ENCODE measurements at places on chromosomes 3 and 15. TPM values are rescaled to one million over a fixed set of nuclear protein-coding genes. Genes with fewer than 3 reads are reported as not detected.

- DNase-seq = no peak
- H3K36me3 ChIP-seq = no peaks in the 10 kb centered on the region
- H3K27me3 ChIP-seq = no peaks in the 10 kb centered on the region
- H3K4me1 ChIP-seq = no peaks in the 10 kb centered on the region
- H3K27ac ChIP-seq = no peak overlapping the region
- H3K4me3 ChIP-seq = no peak overlapping the region
Observed at GRCh38 chr15:83928392-83928734, 274.4 kb downstream of the ADAMTSL3 start.

- no peak overlapping the region for H3K4me3 ChIP-seq
- H3K27ac ChIP-seq = no peak overlapping the region
- H3K27me3 ChIP-seq = no peaks in the 10 kb centered on the region
Observed at GRCh38 chr3:101642441-101642840, 34.5 kb downstream of the ZBTB11 start.

GRCh38 chr3:193836511-193836910 is 243.5 kb downstream of the OPA1 start:
- H3K27me3 ChIP-seq = no peaks in the 10 kb centered on the region
- no peak overlapping the region for H3K27ac ChIP-seq
- H3K4me3 ChIP-seq = no peak overlapping the region
- no peaks in the 10 kb centered on the region for H3K36me3 ChIP-seq
- DNase-seq = no peak

GRCh38 chr3:32392536-32393302 is 1.1 kb downstream of the CMTM7 start:
- H3K4me3 ChIP-seq = peak overlapping the region; percentile 74
- peak; percentile 66 for DNase-seq
- H3K27me3 ChIP-seq = no peaks in the 10 kb centered on the region
- H3K4me1 ChIP-seq = peaks cover 7% of the 10 kb centered on the region

GRCh38 chr3:156681002-156681401 is 6.6 kb downstream of the TIPARP start:
- H3K27me3 ChIP-seq = no peaks in the 10 kb centered on the region
- H3K27ac ChIP-seq = no peak overlapping the region
- H3K36me3 ChIP-seq = no peaks in the 10 kb centered on the region

DNA sequence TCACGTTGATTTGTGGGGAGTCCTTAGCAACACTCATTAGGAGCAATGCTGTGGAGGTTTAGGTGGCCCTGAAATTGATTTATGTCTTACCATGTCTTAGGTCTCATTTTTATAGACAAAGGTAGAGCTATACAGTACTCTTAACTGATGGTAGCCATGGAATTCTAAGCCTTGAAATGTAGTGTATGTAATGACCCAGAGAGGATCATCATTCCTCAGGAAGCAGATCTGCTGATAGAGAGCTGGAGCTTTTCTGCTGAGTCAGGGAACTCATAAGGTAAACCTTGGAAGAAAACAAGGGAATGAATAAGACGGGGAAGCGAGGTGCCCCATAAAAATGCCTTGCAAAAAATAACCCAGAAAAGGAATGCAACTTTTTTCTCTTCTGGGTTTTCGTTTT is 34.0 kb upstream of the ZNF639 start:
- H3K36me3 ChIP-seq = no peaks in the 10 kb centered on the region
- H3K27me3 ChIP-seq = no peaks in the 10 kb centered on the region
- DNase-seq = no peak
- no peaks in the 10 kb centered on the region for H3K4me1 ChIP-seq

- H3K27me3 ChIP-seq = no peaks in the 10 kb centered on the region
- H3K27ac ChIP-seq = no peak overlapping the region
- DNase-seq = no peak
- H3K4me3 ChIP-seq = no peak overlapping the region
- no peaks in the 10 kb centered on the region for H3K4me1 ChIP-seq
Observed at GRCh38 chr3:78976200-78976599, 791.6 kb downstream of the ROBO1 start.

GRCh38 chr3:189805375-189806067 is 174.3 kb downstream of the TP63 start:
- no peaks in the 10 kb centered on the region for H3K36me3 ChIP-seq
- no peak overlapping the region for H3K4me3 ChIP-seq
- H3K4me1 ChIP-seq = no peaks in the 10 kb centered on the region
- H3K27ac ChIP-seq = no peak overlapping the region

DNA sequence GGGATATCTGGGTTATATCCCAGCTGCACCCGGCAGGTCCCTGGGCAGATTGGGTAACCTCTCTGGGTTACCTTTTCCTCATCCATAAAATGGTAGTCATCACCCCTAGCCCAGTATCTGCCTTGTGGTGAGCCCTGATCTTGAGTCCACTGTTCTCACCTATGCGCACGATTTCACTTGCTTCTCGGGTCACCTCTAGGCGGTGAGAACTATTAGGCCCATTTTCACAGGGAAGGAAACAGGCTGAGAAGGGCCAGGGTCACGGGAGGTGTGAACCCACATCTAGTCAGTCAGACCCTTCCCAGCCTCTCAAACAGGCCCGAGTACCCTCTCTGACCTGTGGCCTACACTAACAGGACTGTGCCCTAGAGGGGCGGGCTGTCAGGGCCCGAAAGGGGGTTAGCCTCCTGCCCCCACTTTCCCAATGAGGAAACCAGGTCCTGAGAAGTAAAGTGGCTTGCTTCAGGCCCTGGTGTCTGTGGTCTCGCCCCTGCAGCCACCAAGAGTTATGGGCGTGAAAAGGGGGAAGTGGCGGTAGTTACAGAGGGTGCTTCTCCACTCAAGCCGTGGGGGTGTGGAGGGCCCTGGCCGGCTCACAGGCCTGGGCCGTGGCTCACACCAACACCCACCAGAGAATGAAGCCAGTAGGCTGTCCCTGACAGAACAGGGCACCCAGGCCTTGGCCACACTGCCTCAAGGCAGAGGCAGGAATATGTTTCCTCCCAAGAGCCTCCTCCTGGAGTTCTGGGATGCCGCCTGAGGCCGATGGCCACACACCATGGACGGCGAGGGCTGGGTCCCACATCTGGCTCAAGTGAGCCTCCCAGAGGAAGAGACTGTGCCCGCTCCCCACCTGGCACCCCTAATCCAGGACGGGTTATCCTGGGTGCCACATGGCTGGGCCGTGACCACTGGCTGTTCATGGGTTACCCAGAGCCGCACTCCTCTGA is 19.5 kb downstream of the PSTPIP1 start:
- H3K27ac ChIP-seq = no peak overlapping the region
- no peaks in the 10 kb centered on the region for H3K27me3 ChIP-seq
- H3K36me3 ChIP-seq = no peaks in the 10 kb centered on the region
- no peak for DNase-seq
- no peak overlapping the region for H3K4me3 ChIP-seq

- no peak overlapping the region for H3K27ac ChIP-seq
- no peak overlapping the region for H3K4me3 ChIP-seq
- H3K4me1 ChIP-seq = no peaks in the 10 kb centered on the region
- H3K36me3 ChIP-seq = no peaks in the 10 kb centered on the region
- no peaks in the 10 kb centered on the region for H3K27me3 ChIP-seq
Observed at GRCh38 chr3:85068911-85069310, 110.1 kb downstream of the CADM2 start.

DNA sequence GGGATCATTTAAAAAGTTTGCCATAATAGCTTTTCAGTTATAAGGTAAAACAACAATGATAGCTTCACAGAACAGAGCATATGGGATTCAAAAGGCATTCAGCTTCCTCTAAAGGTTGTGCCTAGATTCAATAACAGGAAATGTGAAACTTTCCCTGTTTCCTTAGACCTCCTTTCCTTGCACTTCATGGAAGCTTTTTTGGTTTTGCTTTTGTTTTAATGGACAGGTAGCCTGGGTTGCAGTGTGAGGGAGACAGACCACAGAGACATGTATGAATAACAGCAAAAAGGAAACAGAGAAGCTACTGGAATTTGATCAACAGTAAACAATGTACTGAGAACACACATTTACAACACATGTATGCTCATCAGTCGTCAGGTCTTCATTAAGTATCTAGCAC is 2.3 kb upstream of the TNFAIP8L3 start:
- no peak overlapping the region for H3K27ac ChIP-seq
- H3K36me3 ChIP-seq = no peaks in the 10 kb centered on the region
- no peak overlapping the region for H3K4me3 ChIP-seq
- no peaks in the 10 kb centered on the region for H3K27me3 ChIP-seq
- no peak for DNase-seq

- no peak overlapping the region for H3K27ac ChIP-seq
- peak; percentile 28 for DNase-seq
- no peak overlapping the region for H3K4me3 ChIP-seq
- H3K36me3 ChIP-seq = no peaks in the 10 kb centered on the region
- no peaks in the 10 kb centered on the region for H3K27me3 ChIP-seq
- no peaks in the 10 kb centered on the region for H3K4me1 ChIP-seq
Observed at GRCh38 chr15:37581866-37582532, 352.4 kb upstream of the TMCO5A start.

DNA sequence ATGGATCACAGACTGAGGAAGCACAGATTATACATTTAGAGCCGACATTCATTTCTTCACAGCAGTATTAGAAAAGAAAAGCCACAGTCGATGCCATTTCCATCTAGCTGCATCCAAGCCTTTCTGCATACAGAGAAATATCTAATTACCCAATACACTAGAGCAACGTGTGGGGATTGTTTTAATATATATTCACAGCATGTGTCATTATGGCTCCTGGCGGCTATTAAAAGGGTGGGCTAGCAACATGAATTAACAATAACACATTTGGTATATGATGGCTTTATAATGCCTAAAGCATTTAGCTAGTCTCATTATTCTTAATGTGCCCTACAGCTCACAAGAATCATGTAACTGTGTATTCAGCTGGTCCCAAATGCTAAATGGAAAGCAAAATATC is 1030.5 kb downstream of the FHIT start:
- H3K4me3 ChIP-seq = no peak overlapping the region
- H3K36me3 ChIP-seq = no peaks in the 10 kb centered on the region
- no peaks in the 10 kb centered on the region for H3K4me1 ChIP-seq
- DNase-seq = no peak
- H3K27me3 ChIP-seq = no peaks in the 10 kb centered on the region

GRCh38 chr15:49855917-49856637 is 235.2 kb downstream of the DTWD1 start:
- DNase-seq = no peak
- no peaks in the 10 kb centered on the region for H3K27me3 ChIP-seq
- H3K27ac ChIP-seq = no peak overlapping the region
- no peak overlapping the region for H3K4me3 ChIP-seq
- H3K4me1 ChIP-seq = no peaks in the 10 kb centered on the region

DNA sequence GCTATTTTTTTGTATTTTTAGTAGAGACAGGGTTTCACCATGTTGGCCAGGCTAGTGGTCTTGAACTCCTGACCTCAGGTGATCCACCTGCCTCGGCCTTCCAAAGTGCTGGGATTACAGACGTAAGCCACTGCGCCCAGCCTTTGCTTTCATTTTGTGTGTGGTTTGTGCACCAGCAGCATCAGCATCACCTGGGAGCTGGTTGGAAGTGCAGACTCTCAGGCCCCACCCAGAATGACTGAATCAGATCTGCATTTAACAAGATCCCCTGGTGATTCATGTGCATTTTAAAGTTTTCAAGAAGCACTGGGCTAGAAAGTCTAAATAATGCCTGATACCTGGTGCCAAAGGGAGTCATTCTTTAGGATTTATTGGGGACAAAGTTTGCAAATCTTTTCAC is 73.4 kb upstream of the BNIP2 start:
- no peaks in the 10 kb centered on the region for H3K4me1 ChIP-seq
- no peaks in the 10 kb centered on the region for H3K36me3 ChIP-seq
- H3K27ac ChIP-seq = no peak overlapping the region
- DNase-seq = no peak
- H3K4me3 ChIP-seq = no peak overlapping the region

GRCh38 chr15:82186719-82187406 is 75.7 kb downstream of the EFL1 start:
- no peak overlapping the region for H3K4me3 ChIP-seq
- no peak overlapping the region for H3K27ac ChIP-seq
- no peaks in the 10 kb centered on the region for H3K27me3 ChIP-seq
- H3K4me1 ChIP-seq = peaks cover 28% of the 10 kb centered on the region
- no peaks in the 10 kb centered on the region for H3K36me3 ChIP-seq
- DNase-seq = no peak

DNA sequence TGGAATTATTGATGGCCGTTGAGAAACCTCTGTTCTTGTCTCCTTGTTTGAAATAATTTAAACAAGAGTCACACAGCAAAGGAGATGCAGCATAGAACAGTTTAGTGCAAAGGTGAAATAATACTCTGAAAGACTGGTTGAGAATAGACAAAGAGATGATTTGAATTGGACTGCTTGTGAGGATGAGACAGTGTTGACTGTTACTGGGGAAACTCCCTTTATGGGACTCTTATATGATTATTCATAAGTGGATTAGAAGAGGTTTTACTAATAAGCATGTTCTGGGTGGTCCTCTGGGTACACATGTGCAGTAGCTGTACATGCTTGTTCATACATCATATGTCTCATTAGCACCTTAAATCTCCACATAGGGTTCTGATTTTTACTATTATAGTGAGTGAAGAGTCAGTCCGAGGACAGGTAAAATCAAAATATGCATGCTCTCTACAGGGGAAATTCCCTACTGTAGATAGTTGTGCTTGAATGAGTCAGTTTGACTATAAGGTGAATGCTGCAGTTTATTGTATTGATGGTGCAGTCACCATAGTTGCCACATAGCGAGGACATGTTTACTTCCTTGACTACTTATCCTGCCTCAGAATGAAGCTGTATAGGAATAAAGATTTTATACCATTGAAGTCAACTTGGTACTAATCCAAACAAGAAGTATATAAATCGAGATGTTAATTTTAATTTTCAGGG is 498.7 kb downstream of the CNTN6 start:
- H3K27me3 ChIP-seq = no peaks in the 10 kb centered on the region
- no peak overlapping the region for H3K27ac ChIP-seq
- no peak overlapping the region for H3K4me3 ChIP-seq
- no peaks in the 10 kb centered on the region for H3K4me1 ChIP-seq

GRCh38 chr3:171811295-171811912 is 1.1 kb upstream of the PLD1 start:
- no peak for DNase-seq
- H3K4me1 ChIP-seq = no peaks in the 10 kb centered on the region
- H3K36me3 ChIP-seq = no peaks in the 10 kb centered on the region
- no peak overlapping the region for H3K4me3 ChIP-seq

Gene DNAJC13
- 54.4 TPM for total RNA-seq

Gene NTRK3
- 24.6 TPM for total RNA-seq

Gene SPESP1
- total RNA-seq = 67.1 TPM

Gene SPATA12
- total RNA-seq = 10.2 TPM

Gene SKOR1
- 2.2 TPM for total RNA-seq

Gene WNT7A
- 1.1 TPM for total RNA-seq

Gene FRMD5
- total RNA-seq = 10.6 TPM

Gene FYTTD1
- 79.5 TPM for total RNA-seq
